ENCODE measurements at places on chromosomes 1 and 21. TPM values are rescaled to one million over a fixed set of nuclear protein-coding genes. Genes with fewer than 3 reads are reported as not detected.

MYBPHL gene
- 2.2 TPM for total RNA-seq

CRABP2 gene
- 1.6 TPM for total RNA-seq

CAPN8 gene
- total RNA-seq, result not detected

CFHR1 gene
- total RNA-seq, result not detected

DNA sequence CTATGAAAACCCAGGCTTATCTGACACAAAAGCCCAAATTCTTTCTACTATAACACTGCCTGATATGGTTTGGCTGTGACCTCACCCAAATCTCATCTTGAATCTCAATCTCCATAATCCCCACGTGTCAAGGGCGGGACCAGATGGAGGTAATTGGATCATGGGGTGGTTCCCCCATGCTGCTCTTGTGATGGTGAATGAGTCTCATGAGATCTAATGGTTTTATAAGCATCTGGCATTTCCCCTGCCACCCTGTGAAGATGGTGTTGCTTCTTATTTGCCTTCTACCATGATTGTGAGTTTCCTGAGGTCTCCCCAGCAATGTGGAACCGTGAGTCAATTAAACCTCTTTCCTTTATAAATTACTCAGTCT, 123.3 kb upstream of the USP24 start:
- H3K27me3 ChIP-seq, result no peaks in the 10 kb centered on the region
- H3K27ac ChIP-seq, result no peak overlapping the region
- H3K36me3 ChIP-seq, result no peaks in the 10 kb centered on the region
- H3K4me1 ChIP-seq, result no peaks in the 10 kb centered on the region

- H3K27me3 ChIP-seq, result no peaks in the 10 kb centered on the region
- no peaks in the 10 kb centered on the region for H3K4me1 ChIP-seq
Observed at GRCh38 chr1:45574105-45574626, 9.7 kb upstream of the NASP start.

DNA sequence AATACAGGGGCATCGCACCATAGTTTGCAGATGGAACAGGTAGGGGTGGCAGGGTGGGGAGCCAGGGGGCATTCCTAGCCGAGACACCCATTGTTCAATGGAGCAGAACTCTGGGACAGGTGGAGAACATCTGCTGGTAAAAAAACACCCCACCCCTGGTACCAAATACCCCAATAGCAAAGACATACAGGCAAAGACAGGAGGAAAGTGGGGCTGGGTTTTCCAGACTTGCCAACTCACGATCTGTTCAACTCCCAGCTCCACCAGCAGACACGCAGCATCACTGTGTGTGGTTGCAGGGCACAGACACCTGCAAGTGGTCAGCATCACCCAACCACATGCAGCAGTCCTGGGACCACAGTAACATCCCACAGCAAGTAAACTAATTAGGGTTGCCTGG, 328 bp upstream of the KRTAP10-8 start:
- H3K4me1 ChIP-seq, result no peaks in the 10 kb centered on the region
- H3K36me3 ChIP-seq, result no peaks in the 10 kb centered on the region
- H3K27me3 ChIP-seq, result peaks cover 13% of the 10 kb centered on the region
- no peak overlapping the region for H3K27ac ChIP-seq
- H3K4me3 ChIP-seq, result no peak overlapping the region

DNA sequence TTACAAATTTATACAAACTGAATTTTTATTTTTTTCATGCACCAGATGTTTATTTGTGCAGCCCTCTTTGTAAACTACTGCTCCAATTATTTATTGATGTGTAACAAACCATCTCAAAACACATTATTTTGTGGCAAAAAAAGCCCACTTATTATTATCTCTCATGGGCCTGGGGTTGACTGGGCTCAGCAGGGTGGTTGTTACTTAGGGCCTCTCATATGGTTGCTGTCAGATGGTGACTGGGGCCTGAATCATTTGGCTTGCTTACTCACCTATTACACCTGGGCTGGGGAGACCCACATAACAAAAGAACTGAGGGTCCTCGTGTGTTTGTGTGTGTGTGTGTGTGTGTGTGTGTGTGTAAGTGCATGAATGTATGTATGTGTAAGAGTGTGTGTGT, 52.5 kb upstream of the HSPA13 start:
- no peaks in the 10 kb centered on the region for H3K36me3 ChIP-seq
- H3K27ac ChIP-seq, result no peak overlapping the region
- no peaks in the 10 kb centered on the region for H3K27me3 ChIP-seq
- no peaks in the 10 kb centered on the region for H3K4me1 ChIP-seq
- DNase-seq, result no peak
- no peak overlapping the region for H3K4me3 ChIP-seq

DNA sequence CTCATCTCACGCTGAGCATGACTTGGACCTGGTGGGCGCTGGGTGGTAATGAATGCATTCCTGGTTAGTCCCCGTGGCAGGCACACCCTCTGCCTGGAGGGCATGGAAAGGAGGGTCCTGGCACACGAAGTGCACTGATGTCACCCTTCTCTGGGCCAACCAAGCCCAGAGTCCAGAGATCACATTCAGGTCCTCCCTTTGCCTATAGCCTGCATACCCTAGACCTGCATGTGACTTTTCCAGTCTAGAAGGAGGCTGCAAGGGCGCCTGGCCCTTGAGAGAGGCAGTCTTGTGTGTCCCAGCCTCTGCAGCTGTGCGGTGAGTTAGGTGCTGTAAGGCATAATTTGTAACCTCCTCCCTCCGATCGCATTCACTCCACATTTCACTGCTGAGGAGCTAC, 22.1 kb downstream of the PADI2 start:
- H3K36me3 ChIP-seq, result no peaks in the 10 kb centered on the region
- no peak overlapping the region for H3K4me3 ChIP-seq
- no peaks in the 10 kb centered on the region for H3K27me3 ChIP-seq

- no peak for DNase-seq
- H3K4me1 ChIP-seq, result no peaks in the 10 kb centered on the region
- H3K4me3 ChIP-seq, result no peak overlapping the region
- no peak overlapping the region for H3K27ac ChIP-seq
- H3K36me3 ChIP-seq, result no peaks in the 10 kb centered on the region
Observed at GRCh38 chr1:81151206-81151605, 649.5 kb upstream of the ADGRL2 start.

GRCh38 chr1:211684791-211685190, 9.4 kb upstream of the NEK2 start:
- H3K27me3 ChIP-seq, result no peaks in the 10 kb centered on the region
- H3K4me1 ChIP-seq, result no peaks in the 10 kb centered on the region
- no peaks in the 10 kb centered on the region for H3K36me3 ChIP-seq
- DNase-seq, result no peak

GRCh38 chr1:192609110-192610079, 26.6 kb upstream of the RGS13 start:
- no peaks in the 10 kb centered on the region for H3K27me3 ChIP-seq
- no peaks in the 10 kb centered on the region for H3K36me3 ChIP-seq
- no peak overlapping the region for H3K4me3 ChIP-seq
- no peaks in the 10 kb centered on the region for H3K4me1 ChIP-seq
- H3K27ac ChIP-seq, result no peak overlapping the region

DNA sequence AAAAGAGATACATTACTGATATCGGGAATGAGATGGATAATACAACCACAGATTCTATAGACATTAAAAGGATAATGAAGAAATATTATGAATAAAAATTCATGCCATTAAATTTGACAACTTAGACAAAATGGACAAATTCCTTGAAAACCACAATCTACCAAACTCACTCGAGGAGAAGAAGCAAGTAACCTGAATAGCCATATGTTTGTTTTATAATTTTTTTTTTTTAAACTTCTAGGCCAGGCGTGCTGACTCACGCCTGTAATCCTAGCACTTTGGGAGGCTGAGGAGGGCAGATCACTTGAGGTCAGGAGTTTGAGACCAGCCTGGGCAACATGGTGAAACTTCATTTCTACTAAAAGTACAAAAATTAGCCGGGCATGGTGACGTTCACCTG, 327.9 kb downstream of the VAV3 start:
- no peaks in the 10 kb centered on the region for H3K27me3 ChIP-seq
- H3K27ac ChIP-seq, result no peak overlapping the region

Measured in psoas muscle (tissue), 8 donors.